ENCODE measurements at places on chromosomes 4 and X.

DNA sequence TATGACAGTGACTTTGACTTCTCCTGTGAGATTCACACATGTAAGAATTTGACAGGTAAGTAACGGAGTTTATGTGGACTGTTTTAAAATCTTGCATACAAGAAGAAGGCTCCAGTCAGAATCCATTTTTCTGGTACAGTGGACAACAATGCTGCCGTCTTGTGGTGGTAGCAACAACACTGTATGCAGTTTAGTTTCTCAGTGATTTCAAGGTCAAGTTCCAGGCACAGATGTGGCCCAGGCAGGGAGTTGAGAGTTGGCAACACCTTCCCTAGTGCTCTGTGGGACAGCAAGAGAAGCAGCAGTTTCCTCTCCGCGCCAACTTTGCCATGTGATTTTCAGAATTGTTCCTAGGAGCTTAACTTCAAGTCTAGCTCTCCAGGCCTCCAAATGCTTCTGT, 56.0 kb upstream of the STPG2 start:
- no peak for DNase-seq

DNA sequence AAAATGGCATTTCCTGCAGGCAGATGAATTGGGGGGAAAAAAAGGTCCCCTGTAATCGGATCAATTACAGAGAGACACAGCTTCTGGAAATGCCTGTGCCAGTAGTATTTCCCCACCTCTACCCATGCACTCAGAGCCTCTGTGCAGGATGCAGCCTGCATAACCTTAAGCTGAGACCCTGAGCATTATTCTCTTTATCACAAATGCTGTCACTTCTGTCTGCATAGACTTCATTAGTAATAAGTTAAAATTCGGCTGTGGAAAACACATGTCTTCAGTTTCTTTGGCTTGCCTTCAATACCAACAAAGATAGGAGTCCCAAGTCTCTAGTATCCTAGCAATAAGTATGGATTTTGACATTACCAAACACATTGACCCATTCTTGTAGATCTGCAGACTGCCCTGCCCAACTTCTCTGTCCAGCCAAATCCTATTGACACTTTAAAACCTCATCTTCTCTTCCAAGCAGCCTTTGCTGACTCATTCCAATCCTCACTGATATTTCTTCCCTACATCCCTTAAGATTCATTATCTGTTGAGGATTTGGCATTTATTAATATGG, 70.8 kb downstream of the LUZP4 start:
- no peak for DNase-seq

DNA sequence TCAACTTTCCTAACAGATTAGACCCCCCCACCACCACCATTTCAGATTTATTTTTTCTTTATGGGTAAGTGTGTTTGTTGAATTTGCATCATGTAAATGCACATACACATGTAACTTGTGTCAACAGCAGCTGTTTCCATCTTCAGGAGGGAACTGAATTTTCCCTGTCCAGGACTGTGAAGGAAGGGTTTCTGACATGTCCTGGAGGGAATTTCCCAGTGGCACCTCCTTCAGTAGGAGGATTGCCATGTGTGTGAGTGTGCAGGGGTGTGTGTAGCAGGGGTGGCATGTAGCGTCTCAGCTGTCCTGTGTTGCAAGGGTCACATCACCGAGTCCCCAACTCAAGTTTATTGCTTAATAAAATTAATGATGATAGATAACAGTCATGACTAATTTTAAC, 19.7 kb downstream of the HERC6 start:
- DNase-seq, result no peak

- no peak for DNase-seq
These were observed 41.8 kb downstream of the RBM47 start for GRCh38 chr4:40587826-40588225.

- no peak for DNase-seq
These were observed 31.6 kb upstream of the NSG1 start for GRCh38 chr4:4355302-4355701.

GRCh38 chrX:121858867-121859647, 811.6 kb downstream of the GLUD2 start:
- DNase-seq, result no peak

DNA sequence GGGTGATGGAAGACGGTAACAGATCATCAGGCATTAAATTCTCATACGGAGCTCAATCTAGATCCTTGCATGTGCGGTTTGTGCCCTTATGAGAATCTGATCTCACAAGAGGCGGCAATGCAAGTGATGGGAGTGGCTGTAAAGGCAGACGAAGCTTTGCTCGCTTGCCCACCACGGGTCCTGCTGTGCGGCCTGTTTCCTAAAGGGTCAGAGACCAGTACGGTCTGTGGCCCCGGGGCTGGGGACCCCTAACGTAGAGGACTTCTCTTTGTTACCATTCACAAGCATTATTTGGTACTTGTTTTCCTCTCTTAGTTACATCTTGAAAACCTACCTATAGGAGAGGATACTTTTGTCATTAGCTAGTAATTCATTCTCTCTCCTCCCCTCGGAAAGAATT, 221.0 kb downstream of the ADAM29 start:
- DNase-seq, result no peak

DNA sequence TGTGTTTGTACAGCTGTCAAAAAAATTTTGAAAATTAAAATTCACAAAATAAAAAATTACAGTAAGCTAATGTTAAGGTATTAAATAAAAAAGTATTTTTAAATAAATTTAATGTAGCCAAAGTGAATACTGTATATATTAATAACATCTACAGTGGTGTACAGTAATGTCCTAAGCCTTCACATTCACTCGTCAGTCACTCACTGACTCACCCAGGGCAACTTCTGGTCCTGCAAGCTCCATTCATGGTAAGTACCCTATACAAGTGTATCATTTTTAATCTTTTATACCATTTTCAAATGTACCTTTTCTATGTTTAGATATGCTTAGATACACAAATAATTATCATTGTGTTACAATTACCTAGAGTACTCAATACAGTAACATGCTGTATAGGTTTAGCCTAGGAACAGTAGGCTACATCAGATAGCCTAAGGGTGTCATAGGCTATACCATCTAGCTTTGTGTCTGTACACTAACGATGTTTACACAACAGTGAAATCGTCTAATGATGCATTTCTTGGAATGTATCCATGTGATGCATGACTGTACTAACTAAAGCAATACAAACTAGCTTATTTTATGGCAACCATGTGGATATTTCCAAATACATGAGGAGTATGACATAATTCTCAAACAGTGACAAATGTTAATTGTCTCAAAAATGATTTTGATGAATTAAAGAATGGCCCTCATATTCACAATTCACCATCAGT, 13.7 kb downstream of the DDX60 start:
- no peak for DNase-seq

DNA sequence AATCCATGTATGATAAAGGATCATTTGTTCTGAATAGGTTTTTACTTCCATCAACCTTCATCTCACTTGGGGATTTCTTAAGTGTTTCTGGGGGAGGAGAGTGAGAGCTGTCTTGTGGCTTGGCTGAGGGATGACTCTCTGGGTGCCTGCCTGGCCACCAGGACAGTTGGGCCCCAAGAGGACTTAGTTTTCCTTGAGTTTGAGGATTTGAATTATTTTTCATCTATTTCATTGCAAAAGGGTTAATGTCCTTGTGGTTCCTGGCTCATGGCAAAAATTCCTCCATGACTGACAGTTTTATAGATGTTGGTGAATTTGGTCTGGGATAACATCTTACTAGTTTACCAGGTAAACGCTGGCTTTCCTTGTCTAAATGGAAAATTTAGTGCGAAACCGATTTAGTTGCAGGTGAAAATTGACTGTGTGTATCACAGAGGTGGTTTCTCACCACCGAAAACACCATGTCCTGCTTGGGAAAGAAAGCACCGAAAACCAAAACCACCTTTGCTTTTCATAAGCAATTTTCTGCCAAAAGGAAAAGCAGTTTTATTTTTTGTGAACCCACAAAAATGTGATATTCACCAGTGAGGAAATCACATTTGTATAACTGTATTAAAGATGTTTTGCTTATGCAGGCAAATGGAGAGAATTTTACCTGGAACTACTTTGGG, 331.3 kb upstream of the SFRP2 start:
- DNase-seq, result no peak

GRCh38 chr4:44118971-44119680, 329.5 kb downstream of the KCTD8 start:
- no peak for DNase-seq

GRCh38 chr4:33446953-33447352, 2726.8 kb downstream of the PCDH7 start:
- no peak for DNase-seq

GRCh38 chrX:136185401-136186022, 38.2 kb downstream of the FHL1 start:
- DNase-seq, result no peak

DNA sequence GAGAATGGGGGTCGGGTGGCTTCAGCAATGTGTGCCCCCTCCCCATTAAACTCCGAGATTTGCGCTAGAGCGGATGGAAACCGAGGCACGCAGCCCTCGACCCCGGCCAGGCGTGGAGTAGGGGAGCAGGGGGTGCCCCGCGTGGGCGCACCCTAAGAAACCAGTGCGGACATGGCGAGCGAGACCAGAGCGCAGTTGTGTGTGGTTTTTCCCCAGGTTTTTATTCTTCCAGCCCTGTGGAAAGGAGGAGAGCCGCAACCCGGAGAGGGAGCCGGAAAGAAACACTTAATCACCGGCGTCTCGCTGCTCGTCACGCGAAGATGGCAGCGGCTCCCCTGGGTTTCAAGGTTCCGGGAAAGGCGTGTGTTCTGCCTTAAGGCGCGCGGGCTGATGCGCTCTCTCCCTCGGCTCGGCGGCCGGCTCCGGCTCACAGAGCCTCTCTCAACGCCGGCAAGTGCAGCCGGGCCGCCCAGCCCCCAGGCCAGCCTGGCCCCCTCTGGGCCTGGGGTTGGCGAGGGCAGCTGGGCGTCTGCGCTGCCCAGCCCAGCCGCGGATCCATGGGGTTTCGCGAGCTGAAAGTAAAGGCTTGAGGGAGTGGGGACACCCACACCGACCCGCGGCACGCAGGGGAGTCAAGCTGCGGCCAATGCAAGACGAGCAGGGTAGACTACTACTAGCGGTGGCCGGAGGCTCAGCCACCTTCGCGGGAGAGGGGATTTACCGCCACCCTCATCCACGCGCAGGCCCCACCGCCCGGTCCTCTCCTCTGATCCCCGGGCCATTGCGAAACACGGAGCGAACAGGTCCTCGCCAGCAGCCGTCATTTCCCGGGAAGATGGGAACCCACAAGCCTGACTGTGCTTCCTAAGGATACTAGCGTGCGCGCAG, 74.0 kb upstream of the BCOR start:
- peak; percentile 55 for DNase-seq

GRCh38 chr4:4782969-4783368, 76.5 kb upstream of the MSX1 start:
- no peak for DNase-seq

GRCh38 chr4:169039251-169039954, 29.3 kb upstream of the CBR4 start:
- DNase-seq, result no peak

DNA sequence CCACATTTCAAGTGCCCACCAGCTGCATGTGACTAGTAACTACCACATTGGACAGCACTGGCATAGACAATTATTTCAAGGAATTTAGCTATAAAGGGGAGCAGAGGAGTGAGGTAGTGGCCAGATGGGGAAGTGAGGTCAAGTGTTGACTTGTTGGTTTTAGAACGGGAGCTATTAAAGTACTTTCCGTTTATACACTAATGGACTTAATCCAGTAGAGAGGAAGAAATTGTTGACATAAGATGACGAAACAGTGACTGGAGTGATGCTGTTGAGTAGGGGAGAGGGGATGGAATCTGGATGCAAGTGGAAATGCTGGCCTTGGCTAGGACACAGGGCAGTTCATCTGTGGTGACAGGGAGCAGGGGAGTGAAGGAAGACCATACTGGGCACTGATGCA, 154.4 kb downstream of the AMMECR1 start:
- no peak for DNase-seq

- DNase-seq, result no peak
These were observed 22.2 kb downstream of the CYBB start for GRCh38 chrX:37802028-37802427.

All from femur (tissue), 1 donor.